ENCODE measurements at places on chromosomes 2 and 18.

GRCh38 chr18:46414863-46415262, 242.2 kb downstream of the LOXHD1 start:
- DNase-seq: no peak

GRCh38 chr2:201070948-201071478, 458 bp downstream of the HYCC2 start:
- peak; percentile 16 for DNase-seq

GRCh38 chr18:3401669-3402620, 48.0 kb upstream of the TGIF1 start:
- DNase-seq: no peak

DNA sequence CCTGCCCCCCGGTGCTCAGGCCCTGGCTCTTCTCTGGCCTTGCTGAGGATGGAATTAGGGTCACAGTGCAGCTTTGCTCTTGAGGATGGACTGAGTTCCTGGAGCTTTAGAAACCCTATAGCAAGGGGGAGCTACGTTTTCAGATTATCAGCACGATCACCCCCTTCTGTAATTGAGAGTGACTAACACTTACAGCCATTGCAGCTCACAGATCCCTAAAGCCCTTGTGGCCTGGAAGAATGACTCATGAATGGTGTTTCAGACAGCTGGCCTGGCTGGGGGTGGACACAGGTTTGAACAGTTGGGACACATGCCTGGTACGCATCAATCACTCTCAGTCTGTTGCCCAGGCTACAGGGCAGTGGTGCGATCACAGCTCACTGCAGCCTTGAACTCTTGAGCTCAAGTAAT, 79.7 kb upstream of the IGFBP5 start:
- no peak for DNase-seq

- no peak for DNase-seq
These were observed 295.1 kb downstream of the GALR1 start for GRCh38 chr18:77544792-77545191.

DNA sequence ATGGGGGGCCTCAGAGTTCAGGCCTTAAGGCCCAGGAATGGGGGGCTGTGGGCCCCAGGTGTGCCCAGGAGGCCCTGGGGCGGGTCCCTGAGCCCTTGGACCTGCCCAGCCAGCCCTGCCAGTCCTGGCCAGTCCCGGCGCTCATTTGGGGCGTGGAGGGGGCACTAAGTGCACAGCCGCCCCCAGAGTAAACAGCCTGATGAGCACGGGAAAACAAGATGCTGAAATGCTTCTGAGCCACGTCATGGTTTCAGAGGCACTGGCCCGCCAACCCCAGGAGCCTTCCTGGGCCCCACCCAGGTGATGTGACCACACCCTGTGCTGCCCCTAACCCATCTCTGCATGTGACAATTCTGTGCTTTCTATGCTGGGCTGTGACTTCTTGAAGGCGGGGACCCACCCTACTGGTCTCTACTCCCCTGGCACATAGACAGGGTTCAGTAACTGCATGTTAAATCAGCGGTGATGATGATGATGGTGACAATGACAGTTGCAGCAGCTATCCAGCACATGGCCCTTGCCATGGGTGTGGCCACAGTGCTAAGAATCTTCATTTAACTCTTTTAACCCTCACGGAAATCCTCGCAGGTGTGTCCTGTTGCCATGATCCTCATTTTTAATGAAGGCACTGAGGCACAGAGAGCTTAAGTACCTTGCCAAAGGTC, 28.1 kb upstream of the ASPRV1 start:
- DNase-seq: no peak

Data from stimulated activated CD8-positive, alpha-beta memory T cell treated with anti-CD3 and anti-CD28 coated beads, Interleukin-2, amount 100 ng/mL, for 1 hour (primary cell).